ENCODE measurements at places on chromosomes 7 and 10. TPM values are rescaled to one million over a fixed set of nuclear protein-coding genes. Genes with fewer than 3 reads are reported as not detected.

- DNase-seq = no peak
These were observed 292.0 kb upstream of the AOAH start for GRCh38 chr7:37016064-37016878.

DNA sequence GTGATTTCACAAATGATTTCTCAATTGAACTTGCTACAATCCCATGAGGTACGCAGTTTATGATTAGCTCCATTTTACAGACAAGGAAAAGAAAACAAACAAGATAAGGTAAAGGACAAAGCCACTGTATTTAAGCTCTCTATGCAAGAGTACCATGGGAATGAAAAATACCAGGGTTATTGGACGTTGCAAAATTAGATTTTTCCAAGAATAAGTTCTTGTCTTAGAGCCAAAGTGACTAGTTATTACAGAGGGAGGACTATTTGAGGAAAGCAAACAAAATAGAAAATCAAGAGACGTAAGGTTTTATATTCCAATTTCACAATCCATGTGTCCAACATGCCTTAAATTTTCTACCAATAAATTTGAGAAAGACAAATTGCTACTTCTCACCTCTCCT is 97.9 kb upstream of the PTN start:
- no peak for DNase-seq

- DNase-seq = no peak
These were observed 67.2 kb downstream of the CREB5 start for GRCh38 chr7:28479507-28479947.

- DNase-seq = no peak
These were observed 374.9 kb downstream of the GALNT17 start for GRCh38 chr7:71506822-71507221.

DNA sequence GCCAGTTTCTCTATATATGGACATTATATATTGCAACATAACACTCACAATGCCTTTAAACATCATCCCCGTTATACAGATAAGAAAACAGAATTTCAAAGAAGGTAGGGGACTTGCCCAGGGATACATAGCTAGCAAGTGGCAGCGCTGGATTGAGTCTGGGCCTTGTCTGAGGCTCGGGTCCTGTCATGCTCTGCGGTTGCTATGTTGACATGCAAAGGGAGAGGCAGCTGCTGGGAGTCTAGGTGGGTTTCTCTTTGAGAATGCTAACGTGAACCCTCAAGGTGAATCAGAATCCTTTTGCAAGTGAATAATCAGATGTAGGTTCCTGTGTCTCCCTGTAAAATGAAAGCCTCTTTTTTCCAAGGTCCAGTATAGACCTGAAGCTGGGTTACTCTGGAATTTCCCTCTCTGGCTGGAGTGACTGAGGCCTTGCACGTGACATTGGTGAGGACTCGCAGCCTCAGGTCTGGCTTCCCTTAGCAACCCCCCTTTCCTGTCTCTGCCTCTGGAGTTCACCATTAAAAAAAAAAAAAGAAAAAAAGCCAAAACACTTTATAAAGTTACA is 38.9 kb downstream of the TCF7L2 start:
- DNase-seq = peak; percentile 96

DNA sequence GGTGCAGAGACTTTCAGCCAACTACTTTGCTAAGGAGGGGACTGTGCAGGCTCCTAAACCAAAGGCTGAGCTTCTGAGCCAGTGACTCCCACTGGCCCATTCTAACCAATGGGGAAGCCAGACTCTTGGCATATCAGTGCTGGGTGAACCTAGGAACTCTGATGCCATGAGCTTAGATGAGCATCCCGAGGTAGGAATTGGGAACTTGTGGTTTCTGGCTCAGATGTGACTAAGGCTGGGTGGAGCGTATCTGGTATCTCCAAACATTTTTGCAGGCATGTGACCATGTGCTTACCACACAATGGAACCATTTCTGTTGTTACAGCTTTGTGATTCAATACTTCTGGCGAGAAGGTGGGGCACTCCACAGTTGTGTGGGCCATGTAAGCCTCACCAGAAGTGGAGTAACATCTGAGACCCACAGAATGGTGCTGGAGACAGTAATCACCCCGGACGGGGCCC is 2.5 kb upstream of the AVPI1 start:
- peak; percentile 100 for DNase-seq

GRCh38 chr7:27690649-27691048 is 28.0 kb upstream of the HIBADH start:
- DNase-seq = no peak

GRCh38 chr7:66281678-66282590 is 76.8 kb downstream of the TPST1 start:
- DNase-seq = peak; percentile 88

- no peak for DNase-seq
These were observed 60.8 kb upstream of the FAM3C start for GRCh38 chr7:121456785-121457359.

- no peak for DNase-seq
These were observed 37.4 kb downstream of the PRKAG2 start for GRCh38 chr7:151839451-151839921.

GRCh38 chr10:15505329-15505728 is 134.2 kb upstream of the FAM171A1 start:
- DNase-seq = no peak

DNA sequence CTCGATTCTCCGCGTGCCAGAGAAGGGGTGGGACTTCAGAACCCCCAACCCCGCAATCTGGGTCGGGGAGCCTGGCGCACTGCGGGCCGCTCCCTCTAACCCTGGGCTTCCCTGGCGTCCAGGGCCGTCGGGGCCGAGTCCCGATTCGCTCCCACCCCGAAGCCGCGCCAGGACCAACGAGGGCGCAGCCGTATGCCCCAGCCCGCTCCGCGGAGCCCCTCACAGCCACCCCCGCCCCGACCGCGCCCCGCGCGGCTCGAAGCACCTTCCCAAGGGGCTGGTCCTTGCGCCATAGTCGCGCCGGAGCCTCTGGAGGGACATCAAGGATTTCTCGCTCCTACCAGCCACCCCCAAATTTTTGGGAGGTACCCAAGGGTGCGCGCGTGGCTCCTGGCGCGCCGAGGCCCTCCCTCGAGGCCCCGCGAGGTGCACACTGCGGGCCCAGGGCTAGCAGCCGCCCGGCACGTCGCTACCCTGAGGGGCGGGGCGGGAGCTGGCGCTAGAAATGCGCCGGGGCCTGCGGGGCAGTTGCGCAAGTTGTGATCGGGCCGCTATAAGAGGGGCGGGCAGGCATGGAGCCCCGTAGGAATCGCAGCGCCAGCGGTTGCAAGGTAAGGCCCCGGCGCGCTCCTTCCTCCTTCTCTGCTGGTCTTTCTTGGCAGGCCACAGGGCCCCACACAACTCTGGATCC is at the start of gene LEP:
Gene LEP, plus strand, starts transcription at position 583 of the 691 bp plus-strand sequence. CDS start 10,741 bp downstream, outside the sequence.
- no peak for DNase-seq

SPACDR gene
- total RNA-seq = 0.59 TPM

SPDYE8 gene
- not detected for total RNA-seq

FGF8 gene
- total RNA-seq = not detected

GOLGA7B gene
- 0.50 TPM for total RNA-seq
